Stimulated activated CD8-positive, alpha-beta memory T cell treated with anti-CD3 and anti-CD28 coated beads, Interleukin-12 subunit alpha, Interleukin-12 subunit beta, amount 100 ng/mL, for 4 hours (primary cell): ENCODE measurements at places on chromosomes 5 and 9.

GRCh38 chr5:168132241-168132641 is 159.2 kb upstream of the WWC1 start:
- DNase-seq: no peak

- no peak for DNase-seq
These were observed 24.0 kb upstream of the GTF3C5 start for GRCh38 chr9:133006731-133007352.

DNA sequence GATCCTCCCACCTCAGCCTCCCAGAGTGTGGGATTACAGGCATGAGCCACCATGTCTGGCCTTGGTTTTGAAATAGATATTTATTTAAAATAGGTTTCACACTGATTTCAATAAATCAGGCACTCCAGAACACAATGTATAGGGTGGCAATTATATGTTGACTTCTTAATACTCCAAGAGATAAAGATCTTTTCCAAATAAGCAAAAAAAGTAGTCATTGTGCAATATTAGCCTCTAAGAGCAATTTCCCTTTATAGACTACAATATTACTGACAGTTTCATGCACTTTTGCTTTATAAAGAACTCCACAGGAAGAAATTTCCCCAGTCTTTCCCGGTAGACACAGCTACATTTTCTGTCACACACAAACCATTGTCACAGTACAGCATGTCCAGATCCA is 23.4 kb upstream of the RUFY1 start:
- no peak for DNase-seq

GRCh38 chr9:99823681-99824377 is 2.1 kb downstream of the NR4A3 start:
- peak; percentile 74 for DNase-seq

- no peak for DNase-seq
These were observed 16.8 kb downstream of the OSTF1 start for GRCh38 chr9:75105019-75105540.

DNA sequence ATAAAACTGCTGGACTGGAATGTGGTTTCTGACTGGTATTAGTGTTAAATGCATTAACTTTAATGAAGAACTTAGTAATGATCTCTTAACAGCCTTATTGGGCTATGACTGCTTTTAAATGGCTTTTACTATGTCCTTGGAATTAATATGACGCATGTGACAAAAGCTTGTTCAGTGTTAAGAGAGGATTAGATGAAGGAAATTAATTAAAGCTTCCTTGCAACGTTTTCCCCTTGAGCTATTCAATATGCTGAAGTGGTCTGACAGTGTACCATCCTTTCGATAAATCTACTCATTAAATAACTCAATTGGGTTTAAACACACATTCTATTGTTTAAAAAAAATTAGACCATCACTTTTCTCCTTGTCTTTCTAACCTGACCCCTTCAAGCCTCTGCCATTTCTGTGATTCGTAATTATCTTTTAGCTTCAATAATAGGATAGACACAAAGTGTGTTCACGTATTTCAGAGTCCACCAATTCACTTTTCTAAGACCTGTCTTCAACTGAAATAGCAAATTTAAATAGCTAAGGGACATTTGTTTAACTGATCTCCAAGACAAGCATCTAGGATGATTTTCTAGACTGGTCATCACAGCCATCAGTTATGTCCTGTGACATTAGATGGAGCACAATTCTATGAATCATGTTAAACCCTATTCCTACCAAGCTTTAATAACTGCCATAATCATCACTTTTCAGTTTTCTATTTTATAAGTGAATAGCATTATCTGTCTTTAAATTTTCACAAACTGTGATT is 1258.0 kb upstream of the CDH9 start:
- no peak for DNase-seq

DNA sequence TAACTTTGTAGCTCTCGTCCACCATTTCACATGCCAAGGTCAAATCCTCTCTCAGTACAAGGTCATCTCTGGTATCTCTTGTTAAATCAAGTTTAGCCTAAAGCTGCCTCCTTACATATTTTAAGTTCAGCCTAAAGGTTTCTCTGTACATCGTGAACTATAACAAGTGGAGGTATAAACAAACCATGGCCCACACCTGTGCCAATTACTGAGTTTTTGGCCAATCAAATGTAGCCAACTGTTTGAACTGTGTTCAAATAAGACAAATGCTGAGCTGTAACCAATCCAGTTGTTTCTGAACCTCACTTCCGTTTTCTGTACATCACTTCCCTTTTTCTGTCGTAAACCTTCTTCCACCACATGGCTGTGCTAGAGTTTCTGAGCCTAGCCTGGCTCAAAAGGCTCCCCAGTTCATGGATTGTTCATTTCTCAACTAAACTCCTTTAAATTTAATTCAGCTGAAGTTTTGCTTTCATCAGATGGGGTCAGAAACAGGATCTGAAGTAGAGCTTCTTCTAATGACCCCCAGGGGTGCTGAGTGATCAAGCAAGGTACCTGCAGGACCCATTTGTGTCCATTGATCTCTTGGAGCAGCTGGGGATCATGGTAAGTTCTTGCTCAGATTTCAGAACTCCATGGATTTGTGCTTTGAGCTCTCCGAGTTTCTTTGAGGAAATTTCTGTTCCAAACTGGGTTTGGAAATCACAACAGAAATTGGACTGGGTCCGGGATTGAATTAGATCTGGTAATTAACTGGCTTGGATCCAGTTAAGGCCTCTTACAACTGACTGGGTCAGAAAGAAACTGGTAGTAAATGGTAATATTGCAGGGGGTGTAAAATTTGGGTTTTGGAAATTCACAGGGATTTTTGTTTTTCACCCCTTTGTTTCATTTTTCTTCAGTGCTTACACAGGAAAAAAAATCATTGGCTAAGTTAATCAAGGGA is 11.0 kb upstream of the NANS start:
- no peak for DNase-seq

- DNase-seq: no peak
These were observed 69.3 kb downstream of the COL23A1 start for GRCh38 chr5:178520851-178521250.

- DNase-seq: no peak
These were observed 53.9 kb downstream of the RASA1 start for GRCh38 chr5:87321605-87322004.

- no peak for DNase-seq
These were observed 53.7 kb upstream of the PPP3R2 start for GRCh38 chr9:101648493-101648892.

DNA sequence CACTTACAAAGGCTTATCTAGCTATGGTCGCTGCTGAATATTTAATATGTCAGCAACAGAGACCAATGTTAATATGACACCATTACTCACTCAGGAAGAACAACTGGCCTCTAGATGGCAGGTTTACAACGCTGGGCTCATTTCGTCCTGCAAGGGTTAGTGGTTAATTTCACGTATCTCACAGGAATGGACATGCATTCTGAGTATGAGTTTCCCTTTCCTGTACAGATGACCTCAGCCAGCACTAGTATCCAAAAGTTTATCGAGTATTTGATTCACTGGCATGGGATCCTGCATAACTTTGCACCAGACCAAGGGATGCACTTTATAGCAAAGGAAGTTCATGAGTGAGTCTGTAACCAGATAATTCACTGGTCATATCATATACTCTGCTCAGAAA is 8.7 kb upstream of the TRPC7 start:
- no peak for DNase-seq

DNA sequence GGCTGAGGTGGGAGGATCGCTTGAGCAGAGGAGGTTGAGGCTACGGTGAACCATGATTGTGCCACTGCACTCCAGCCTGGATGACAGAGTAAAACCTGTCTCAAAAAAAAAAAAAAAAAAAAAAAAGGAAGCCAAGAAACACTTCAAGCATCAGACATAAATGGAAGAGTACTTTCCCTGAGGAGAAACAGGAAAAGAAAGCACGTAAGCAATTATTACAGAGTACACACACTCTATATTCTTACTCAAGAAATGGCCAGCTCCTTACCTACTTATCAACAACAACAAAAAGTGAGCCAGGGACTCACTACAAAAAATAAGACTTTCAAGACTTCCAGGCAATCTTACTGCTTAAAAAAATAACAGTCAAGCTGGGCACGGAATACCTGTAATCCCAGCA is 21.8 kb downstream of the ZFR start:
- no peak for DNase-seq

GRCh38 chr5:140213370-140213983 is 38.5 kb downstream of the CYSTM1 start:
- no peak for DNase-seq

DNA sequence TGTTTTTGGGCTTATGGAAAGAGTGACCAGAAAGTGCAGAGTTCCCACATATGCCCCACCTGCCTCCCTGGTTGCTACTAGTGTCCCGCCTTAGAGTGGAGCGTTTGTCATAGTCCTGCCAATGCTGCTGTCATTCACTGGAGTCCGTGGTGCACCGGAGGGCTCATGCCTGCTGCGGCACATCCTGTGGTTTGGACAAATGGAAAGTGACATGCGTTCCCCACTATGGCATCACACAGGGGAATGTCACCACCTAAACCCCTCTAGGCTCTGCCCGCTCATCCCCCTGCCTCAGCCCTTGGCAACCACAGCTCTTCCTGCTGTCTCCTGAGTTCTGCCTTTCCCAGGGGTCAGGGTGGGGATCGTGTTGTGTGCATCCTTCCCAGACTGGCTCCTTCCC is 29.2 kb downstream of the IRX4 start:
- no peak for DNase-seq

GRCh38 chr5:168752416-168753190 is 173.4 kb upstream of the PANK3 start:
- no peak for DNase-seq

DNA sequence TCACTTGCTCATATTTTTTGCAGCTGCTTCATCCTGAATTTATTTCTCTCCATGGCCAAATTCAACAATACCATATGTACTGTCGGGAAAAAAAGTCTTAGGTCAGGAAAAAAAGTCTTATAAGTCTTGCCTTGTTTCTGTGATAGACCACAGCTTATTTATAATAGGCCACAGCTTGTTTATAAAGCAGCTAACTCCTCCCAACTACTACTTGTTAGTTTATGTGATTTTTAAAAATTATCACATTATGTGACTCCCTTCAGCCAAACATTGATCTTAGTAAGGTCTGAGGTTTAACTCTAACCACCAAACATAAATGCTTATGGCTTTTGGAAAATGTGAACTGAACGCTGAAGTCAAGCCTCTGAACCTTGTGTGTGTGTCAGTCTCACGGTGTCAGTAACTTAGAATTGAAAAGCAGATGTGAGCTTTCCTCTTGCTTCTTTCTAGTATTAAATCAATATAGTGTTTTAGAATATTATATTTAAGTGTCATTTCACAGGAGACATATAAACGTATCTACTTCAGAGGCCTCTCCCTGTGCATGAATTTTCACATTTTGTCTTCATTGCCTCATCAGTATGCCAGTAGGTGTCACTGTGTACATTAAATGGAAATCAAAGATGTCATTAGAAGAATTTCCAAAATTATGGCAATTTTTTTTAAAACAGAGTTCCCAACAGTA is 51.3 kb downstream of the SNX24 start:
- no peak for DNase-seq

DNA sequence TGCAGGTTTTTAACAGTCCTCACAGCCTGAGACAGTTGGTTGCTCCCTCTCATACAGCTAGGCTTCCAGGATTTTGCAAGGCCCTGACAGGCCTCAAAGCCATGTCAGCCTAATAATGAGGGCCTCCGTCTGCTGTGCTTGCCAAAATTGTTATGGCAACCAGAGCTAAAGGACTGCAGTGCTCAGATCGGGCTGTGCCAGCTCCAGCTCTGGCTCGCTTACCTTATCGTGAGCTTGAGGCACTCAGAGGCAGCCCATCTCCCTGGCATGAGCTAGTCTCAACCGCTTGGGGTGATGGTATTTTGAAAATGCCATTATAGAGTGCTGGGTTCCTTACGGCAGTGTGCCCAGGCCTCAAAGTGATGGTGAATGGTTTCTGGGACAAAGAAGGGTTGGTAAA is 8.4 kb downstream of the MTAP start:
- DNase-seq: no peak

- DNase-seq: no peak
These were observed 75.8 kb downstream of the ARHGAP26 start for GRCh38 chr5:142845954-142846398.

- no peak for DNase-seq
These were observed 2.7 kb downstream of the HEMGN start for GRCh38 chr9:97935276-97935675.

DNA sequence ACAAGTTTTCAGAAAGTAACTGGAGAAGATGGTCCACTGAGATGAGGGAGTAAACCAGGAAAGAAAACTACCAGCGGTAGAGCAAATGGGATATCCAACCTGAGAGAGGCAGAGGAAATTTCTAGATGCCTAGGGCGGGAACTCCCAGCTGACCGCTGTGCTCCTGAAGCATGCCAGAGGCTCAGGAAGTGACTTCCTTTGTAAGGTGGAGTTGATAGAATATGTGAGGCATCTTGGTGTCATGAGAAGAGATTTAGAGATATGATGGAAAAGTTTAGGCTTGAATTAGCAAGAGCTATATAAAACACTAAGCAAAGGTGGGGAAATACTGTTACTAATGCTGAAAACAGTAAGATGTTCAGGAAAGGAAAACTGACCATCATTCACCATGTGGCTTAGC is 124.1 kb downstream of the C9orf152 start:
- DNase-seq: no peak

DNA sequence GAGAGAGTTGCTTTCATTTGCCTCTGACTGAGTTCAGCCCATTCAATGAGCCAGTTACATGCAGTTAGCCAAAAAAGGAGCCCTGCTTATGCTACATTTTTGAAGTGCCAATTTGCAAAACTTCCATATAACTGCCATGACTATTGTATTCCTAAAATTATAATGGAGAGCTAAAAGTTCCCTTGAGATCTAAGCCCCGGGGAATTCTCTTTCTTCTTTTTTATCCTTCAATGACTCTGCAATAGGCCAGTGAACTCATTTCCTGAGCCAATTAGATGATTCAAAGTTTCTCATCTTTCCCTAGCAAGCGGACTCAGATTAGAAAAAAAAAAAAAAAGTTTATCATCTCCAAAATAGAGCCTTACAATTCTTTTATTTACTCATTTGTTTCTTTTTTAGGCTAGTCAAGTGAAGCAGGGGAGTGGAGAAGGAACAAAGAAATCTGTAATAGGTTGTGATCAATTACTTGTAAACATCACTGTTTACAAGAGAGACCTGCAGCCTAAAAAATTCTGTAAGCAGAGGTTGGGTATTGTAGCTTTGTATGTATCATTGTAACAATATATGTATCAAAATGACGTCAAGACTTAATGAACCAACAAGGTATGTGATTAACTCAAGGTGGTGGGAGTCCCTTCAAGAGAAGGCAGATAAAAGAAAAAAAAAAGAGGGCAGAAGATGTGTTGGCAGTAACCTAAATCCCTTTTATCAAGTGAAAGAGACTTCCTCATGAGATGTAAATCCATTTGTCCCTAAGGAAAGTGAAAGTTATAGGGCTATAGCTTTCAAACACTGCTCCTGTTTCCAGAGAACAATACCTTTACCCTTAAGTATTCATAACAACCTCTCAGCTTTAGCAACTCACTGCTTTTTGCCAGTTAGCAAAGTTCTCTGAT is 48.7 kb upstream of the HOMER1 start:
- no peak for DNase-seq
